ENCODE measurements at places on chromosomes 1 and 21.

DNA sequence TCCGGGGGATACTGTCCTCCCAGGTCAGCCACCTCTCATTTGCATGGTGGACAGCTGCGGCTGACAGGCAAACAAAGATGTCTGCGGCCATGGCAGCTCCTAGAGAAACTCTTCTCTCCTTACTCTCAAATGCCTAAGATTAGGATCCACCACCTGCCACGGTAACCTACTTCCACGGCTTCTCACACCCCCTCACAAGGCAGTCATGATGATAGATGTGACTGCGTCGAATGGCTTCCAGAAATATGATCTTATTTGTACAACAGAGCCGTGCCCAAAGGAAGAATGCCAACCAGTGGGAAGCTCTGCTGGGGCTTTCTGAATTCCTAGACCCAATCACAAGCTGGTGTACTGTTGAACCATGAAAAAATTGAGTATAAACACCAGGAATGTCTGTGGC, 73.4 kb downstream of the BACE2 start:
- no peak for DNase-seq

- DNase-seq, result no peak
Measured at GRCh38 chr1:33119532-33120217, 38.7 kb downstream of the AZIN2 start.

- no peak for DNase-seq
Measured at GRCh38 chr1:31116022-31116421, 50.5 kb upstream of the PUM1 start.

DNA sequence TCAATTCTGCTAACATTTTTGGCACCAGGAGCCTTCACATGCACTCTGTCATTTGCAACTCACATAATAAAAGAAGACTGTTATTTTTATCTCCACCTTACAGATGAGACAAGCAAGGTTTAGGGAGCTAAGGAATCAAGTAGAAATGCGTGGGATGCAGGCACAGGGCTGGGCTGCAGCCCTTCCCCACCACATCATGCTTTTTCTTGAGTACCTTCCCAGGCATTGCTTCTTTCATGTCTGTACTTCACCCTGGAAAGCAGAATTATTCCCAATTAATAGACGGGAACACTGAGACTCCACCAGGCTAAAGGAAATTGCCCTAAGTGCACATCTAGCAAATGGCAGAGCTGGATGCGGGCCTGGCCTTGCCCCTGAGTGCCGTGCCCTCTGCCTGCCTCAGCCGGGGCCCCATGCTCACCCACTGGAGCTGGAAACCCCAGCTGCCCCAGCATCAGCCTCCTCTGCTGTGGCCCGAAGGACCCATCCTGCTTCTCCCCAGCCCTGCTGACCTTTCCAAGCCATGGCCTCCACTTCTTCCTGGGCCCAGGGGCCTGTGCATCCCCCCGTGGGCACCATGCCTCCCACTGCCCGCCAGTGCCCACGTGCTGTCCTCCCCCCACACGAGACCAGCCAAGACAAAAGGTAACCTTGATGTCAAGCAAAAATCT, 257.5 kb downstream of the TOMM20 start:
- DNase-seq, result no peak

DNA sequence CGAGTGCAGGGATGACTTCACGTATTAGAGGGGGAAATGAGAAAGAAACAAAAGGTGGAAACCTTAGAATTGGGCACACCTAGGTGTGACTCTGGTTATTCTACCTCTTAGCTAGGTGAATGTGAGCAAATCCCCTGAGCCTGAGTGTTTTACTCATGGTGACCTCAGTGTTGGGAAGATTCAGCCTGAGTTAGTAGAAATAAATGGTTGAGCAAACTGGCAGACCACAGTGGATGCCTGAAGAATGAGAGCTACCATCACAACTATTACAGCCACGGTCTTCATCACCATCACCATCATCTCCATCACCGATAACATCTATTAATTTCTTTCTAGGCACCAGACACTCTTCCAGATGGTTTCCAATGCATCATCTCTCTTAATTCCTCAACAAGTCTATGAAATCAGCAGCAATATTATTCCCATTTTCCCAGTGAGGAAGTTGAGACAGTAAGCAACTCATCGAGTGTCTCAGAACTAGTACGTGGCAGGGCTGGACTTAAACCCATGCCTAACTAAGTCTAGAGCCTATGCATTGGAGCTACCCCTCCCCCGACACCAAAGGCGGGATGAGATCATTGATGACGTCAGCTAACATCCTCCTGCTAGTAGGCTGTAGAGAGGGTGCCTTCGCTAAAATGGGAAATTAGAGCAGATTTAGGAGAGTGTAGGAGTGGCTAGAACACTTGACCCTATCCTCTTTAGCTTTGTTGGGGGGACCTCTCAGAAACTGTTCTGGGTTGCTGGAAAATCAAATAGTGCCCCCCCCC, 7.9 kb upstream of the KAZN start:
- no peak for DNase-seq

GRCh38 chr1:182415789-182416188, 15.3 kb upstream of the TEDDM1 start:
- DNase-seq, result no peak

DNA sequence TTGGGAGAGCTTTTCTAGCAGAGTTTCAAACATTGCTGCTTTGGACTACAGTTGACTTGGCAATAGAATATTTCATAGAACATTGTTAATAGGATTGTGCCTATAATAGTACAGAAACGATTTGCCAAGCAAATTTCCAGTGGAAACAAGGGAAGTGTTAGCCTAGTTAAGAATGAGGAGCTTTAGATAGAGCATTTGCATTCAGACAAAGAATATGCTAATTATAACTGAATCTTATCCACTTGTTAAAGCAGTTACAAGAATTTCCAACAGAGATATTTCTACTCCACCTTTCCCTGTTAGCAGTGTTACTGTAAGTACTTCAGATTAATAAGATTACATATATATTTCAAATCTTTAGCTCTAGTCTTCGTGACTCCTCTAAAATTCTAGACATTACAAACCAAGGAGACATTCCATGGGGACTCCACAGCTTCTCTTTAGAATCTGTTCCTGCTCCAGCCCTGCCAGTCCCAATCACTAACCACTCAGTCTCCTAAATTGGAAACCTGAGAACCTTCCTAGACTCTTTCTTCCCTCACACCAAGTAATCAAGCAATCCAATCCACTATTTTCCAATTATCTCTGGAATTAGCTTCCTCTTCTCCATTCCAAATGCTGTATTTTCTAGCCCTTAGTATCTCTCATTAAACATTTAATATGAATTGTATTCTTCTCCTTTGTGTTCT, 141.8 kb upstream of the PBX1 start:
- DNase-seq, result no peak

- DNase-seq, result peak; percentile 70
Measured at GRCh38 chr1:40450495-40451237, 390 bp downstream of the ZFP69B start.

- no peak for DNase-seq
Measured at GRCh38 chr1:178613271-178613945, 100.5 kb downstream of the TEX35 start.

GRCh38 chr21:39429445-39429844, 16.1 kb downstream of the LCA5L start:
- DNase-seq, result no peak

DNA sequence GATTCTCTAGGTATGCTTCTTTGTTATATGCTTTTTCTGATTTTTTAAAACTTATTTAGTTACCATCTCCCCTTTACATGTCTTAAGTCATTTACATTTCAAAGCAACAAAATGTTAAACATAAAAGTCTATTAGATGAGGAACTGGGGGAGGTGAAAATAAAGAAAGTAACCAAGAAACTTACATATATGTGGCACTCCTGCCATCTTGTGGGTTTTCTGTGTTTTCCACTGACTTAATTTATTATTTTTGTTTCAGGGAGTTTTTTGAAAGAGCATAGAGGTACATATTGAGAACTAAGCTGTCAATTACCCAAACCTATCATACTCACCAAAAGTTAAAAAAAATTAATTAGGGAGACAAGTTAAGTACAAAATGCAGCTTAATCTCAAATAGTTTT, 1531.1 kb downstream of the MRPL39 start:
- DNase-seq, result no peak

DNA sequence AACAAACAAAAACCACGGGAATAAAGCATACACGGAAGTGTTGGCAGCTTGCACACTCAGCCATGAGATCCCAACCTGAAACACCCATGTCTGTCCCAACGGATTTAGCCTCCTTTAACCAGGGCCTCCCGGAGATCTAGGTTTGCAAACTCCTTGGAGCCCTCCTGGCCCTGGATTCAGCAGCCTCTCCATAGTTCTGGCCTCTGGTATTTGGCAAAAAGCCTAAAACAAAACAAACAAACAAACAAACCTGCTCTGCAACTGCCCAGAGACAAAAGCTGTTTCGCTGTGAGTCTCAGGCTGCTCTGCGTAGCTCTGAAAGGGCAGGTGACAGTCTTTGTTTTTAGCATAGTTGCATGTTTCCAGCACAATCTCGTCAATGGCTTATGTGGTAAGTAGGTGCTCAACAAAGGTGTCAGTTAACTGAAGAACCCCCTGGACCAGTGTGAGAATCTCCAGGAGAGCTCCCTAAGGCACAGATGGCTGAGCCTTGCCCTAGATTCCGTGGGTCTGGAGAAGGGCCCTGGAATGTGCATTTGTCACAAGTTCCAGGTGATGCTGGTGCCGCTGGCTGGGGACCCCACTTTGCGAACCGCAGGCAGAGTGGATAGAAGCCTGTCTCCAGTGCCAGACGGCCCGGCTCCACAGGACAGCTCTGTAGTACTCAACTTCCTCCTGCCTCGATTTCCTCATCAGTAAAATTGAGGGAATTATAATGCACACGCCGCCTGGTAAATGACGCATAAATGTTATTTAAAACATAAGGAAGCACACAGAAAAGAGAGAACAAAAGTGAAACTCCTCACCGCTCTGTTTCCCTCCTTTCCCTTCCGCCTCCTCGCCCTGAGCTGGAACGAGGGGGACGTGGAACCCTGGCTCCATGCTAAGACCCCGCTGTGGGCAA, 86.2 kb downstream of the RIPK4 start:
- no peak for DNase-seq

GRCh38 chr1:19274636-19275035, 13.9 kb downstream of the AKR7A3 start:
- no peak for DNase-seq

- peak; percentile 51 for DNase-seq
Measured at GRCh38 chr21:34889320-34889675, 159.8 kb downstream of the RUNX1 start.

GRCh38 chr1:229139331-229140118, 131.4 kb upstream of the RAB4A start:
- DNase-seq, result no peak

DNA sequence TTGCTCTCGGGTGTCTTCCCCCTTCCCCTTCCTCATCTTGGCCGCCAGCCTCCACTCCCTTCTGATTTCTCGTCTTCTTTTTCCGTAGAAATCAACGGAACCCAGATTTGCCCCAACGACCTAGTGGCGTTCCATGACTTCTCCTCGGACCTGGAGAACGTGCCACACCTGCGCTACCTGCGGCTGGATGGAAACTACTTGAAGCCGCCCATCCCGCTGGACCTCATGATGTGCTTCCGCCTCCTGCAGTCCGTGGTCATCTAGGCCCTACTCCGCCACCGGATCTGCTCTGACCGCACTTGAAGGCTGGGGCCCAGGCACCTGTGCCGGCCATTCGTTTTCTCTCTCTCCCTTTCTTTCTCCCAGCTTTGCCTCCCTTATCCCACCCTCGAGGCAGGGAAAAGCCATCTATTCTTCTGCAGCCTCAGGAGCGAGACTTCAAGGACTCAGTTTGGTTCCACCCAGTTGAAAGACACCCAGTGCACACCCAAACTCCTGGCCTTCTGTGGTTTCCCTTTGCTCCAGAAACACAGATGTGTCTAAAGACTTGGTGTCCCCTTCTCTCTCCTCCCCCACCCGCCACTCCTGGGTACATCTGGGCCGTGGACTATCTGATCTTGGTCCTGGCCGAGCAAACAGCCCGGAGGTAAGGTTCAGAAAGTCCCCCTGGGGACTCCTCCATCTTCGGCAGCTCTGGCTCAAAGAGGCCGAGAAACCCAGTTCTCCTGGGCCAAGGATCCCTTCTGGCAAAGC, 7.2 kb upstream of the OPTC start:
- DNase-seq, result no peak

DNA sequence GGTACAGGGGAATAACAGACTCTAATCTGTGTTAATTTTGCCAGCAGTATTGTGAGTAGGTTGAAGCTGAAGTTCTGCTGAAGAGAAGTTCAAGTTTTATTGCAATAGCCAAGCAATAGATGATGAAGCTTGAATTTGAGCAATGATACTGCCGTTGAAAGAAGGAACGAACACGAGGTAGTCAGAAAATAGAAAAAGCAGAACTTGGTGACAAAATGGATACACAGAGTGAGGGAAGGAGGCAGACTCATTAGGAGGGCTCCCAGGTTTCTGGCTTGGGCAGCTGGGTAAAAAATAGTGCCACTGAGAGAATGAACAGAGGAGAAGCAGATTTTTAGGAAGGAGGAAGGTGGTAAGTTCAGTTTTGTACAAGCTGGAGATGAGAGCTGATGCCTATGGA, 22.3 kb upstream of the AGO1 start:
- DNase-seq, result no peak

DNA sequence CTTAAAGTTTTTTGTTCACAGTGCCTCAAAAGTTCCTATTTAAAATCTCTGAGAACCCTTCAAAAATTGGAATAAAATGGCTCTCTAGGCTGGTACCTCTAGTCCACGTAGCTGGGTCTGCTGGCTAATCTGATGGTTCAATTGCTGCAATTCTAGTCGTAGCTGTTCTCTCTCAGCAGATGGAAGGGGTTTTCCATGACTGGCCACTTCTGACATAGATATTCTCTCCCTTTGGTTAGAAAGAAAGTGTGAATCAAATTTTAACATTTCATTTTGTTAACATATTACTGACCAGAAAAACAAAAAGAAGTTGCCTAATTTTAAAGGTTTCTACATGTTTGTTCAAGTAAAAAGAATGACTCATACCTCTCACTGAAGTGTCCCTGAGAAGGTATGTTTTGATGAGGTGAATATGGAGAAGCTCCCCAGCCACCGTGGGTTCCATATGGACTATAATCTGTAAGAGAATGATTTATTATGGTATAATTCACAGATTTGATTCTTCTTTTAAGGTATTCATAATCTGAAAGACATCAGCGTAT, 29.3 kb upstream of the SERPINC1 start:
- DNase-seq, result no peak
